ENCODE measurements at places on chromosomes 7 and 10. TPM values are rescaled to one million over a fixed set of nuclear protein-coding genes. Genes with fewer than 3 reads are reported as not detected.

Gene TEX47
- not detected for total RNA-seq

Gene FAM20C
- 19.0 TPM for total RNA-seq

Gene FKBP6
- total RNA-seq = not detected

Gene INMT
- total RNA-seq = 25.5 TPM

Gene TMEM72
- total RNA-seq = not detected

Gene PIK3CG
- total RNA-seq = 2.3 TPM

Gene PRLHR
- total RNA-seq = not detected

Gene ARMC3
- not detected for total RNA-seq

Gene SPDYE1
- not detected for total RNA-seq

Gene ARHGEF35
- total RNA-seq = 0.89 TPM

Gene CDC14C
- total RNA-seq = not detected

Gene FXYD4
- total RNA-seq = not detected

Gene KEL
- total RNA-seq = 0.65 TPM

Gene FGFBP3
- total RNA-seq = 0.56 TPM

Gene PPP1R3C
- 133 TPM for total RNA-seq

Measured in heart right ventricle (tissue), 16 donors.